ENCODE measurements at places on chromosomes 11 and 22.

GRCh38 chr22:21094911-21095772 lies 49.4 kb downstream of the LRRC74B start:
- H3K27ac ChIP-seq = no peak overlapping the region
- DNase-seq = peak; percentile 52
- H3K4me1 ChIP-seq = no peaks in the 10 kb centered on the region

DNA sequence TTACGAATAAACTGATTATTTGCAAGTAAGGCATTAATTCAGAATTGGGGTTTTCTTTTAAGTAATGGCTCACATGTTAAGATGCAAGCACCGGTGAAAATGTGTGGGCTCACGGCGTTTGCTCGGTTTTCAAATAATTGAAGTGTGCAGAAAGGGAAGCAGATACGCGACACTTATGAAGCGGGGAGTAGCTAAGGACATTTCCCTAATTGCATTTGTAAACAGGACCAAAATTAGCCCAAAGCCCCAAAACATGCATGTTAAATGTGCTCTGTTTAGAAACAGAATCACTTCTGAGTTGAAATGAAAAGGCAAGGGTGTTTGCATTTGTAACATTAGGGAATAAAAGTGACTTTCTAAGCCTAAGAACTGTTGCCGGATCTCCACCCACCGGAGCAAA lies 61.3 kb downstream of the ELFN2 start:
- no peak overlapping the region for H3K4me3 ChIP-seq
- no peak overlapping the region for H3K27ac ChIP-seq
- no peaks in the 10 kb centered on the region for H3K36me3 ChIP-seq
- DNase-seq = no peak
- H3K27me3 ChIP-seq = no peaks in the 10 kb centered on the region
- H3K4me1 ChIP-seq = peaks cover 13% of the 10 kb centered on the region

DNA sequence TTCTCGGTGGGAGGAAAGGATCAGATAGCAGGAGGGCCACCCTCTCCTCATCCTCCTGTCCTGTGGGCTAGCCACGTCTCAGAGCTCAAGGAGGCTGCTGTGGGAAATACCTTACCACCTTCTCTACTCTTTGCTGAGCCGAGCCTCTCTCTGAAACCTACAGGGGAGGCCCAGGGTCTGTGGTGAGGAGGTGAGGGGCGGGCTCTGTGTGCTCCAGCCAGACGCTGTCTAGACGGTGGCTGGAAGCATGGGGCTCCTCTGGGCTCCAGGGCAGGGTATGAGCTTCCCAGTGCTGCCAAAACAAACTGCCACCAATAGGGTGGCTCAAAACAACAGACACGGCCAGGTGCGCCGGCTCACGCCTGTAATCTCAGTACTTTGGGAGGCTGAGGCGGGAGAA lies 5.5 kb upstream of the TMPRSS6 start:
- no peak overlapping the region for H3K27ac ChIP-seq
- H3K4me1 ChIP-seq = no peaks in the 10 kb centered on the region
- H3K4me3 ChIP-seq = no peak overlapping the region
- no peaks in the 10 kb centered on the region for H3K36me3 ChIP-seq
- H3K27me3 ChIP-seq = no peaks in the 10 kb centered on the region

DNA sequence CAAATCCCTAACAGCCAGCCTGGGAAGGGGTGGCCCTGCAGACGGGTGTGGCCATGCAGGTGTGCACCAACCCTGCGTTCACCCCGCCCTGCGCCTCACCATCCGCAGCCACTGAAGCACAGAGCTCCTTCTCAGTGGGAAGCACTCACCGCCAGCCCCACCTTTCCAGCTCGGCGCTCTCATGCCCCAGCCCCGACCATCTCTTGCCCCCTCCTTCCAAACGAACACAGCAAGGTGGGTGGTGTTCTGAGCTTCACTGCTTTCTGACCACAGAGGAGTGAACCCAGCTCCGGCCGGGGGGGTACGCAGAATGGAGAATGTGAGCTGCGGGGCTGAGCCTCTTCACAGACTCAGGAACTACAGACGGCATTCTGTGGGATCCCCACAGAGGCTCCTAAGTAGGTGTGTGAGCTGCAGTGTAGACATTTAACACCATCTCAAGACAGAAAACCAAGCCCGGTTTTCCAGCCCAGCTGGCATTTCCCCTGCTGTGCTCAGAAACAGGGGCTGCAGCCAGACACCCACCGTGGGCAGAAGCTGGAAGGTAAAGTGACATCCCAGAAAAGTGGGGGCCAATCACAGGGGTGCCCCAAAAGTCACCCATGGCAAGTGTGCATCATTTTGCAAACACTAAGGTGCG lies 88.4 kb upstream of the RTL6 start:
- H3K27ac ChIP-seq = no peak overlapping the region
- DNase-seq = no peak
- no peak overlapping the region for H3K4me3 ChIP-seq
- H3K4me1 ChIP-seq = no peaks in the 10 kb centered on the region
- no peaks in the 10 kb centered on the region for H3K27me3 ChIP-seq
- H3K36me3 ChIP-seq = no peaks in the 10 kb centered on the region

- DNase-seq = peak; percentile 72
- no peak overlapping the region for H3K4me3 ChIP-seq
- no peak overlapping the region for H3K27ac ChIP-seq
- H3K4me1 ChIP-seq = no peaks in the 10 kb centered on the region
These were observed 69.4 kb downstream of the OSBP2 start for GRCh38 chr22:30763815-30764673.

- no peak overlapping the region for H3K4me3 ChIP-seq
- peaks cover 6% of the 10 kb centered on the region for H3K27me3 ChIP-seq
- H3K27ac ChIP-seq = no peak overlapping the region
These were observed 3.2 kb upstream of the FLI1 start for GRCh38 chr11:128690665-128691101.

DNA sequence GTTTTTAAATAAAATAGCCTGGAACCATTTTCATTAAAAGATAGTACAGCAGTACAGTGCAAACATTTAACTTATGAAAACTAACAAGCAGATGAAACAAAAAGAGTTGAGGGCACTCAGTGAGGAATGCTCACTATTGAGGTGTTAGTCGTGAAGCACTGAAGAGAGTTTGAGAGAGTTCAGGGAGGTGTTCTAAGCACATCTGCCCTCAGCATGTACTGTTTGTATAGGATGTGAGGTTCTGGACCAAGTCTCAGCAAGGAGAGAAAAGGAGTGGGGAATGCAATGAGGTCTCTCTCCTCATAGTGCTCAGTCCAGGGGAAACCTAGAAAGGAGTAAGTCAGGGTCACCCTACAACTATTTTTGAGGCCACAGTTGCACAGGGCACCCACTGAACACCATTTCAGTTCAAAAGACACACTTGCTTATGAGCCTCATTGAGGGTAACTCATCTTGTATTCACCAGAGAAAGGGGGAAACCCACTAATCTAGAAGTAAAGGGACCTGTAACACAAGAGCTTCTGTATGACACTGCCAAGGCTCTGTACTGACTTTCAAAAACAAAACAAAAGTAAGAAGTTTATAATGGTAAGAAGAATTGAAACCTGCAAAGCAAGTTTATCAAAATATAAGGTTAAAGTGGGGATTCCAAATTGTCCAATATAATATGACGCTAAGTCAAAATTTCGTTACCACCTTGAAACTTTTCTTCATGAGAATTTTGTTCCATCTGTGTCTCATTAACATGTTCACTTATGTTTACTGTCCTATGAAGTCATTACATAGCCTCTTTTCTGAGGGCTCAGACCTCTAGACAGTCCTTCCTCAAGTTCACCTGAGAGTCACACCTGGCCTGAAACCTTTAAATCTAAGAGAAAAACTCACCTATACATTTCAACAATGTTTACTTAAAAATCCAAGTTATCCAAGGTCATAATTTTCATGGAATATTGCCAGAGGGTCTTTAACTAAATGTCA lies 275.3 kb downstream of the ETS1 start:
- no peak overlapping the region for H3K27ac ChIP-seq
- H3K36me3 ChIP-seq = no peaks in the 10 kb centered on the region
- no peaks in the 10 kb centered on the region for H3K27me3 ChIP-seq
- H3K4me1 ChIP-seq = no peaks in the 10 kb centered on the region
- no peak overlapping the region for H3K4me3 ChIP-seq

GRCh38 chr22:32785321-32786026 lies 16.0 kb upstream of the TIMP3 start:
- DNase-seq = no peak
- H3K27ac ChIP-seq = peak overlapping the region; percentile 43
- H3K27me3 ChIP-seq = no peaks in the 10 kb centered on the region
- H3K4me3 ChIP-seq = no peak overlapping the region
- H3K36me3 ChIP-seq = no peaks in the 10 kb centered on the region

DNA sequence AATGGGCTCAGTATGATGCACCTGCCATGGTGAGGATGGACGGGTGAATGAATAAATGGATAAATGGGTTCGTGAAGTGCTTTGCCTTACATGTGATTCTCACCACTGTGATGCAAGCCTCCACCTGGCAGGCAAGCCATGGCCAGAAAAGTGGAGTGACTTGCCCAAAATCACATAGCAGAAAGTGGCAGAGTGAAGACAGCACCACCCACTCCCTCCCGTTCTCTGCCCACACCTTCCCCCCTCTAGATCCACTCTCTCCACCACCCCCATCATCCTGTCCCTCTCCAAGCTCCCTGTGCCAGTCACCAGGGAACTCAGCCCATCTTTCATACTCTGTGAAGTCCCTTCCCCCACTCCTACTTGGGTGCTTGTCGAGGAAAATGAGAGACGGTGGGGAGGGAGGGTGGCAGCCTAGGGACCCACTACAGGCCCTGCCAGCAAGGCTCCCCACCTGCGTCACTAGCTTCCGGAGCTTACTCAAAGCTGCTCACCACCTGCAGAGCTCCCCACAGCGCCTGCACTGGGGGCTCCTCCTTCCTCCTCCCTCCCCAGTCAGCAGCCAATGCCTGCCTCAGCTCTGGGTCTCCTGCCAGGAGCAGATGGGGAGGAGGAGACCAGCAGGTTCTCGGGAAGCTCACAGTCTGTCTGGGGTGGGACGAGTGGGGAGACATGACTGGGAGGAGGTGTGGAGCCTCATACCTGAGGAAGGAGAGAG lies 82.3 kb downstream of the PDE2A start:
- H3K27me3 ChIP-seq = peaks cover 50% of the 10 kb centered on the region
- DNase-seq = no peak
- H3K4me1 ChIP-seq = no peaks in the 10 kb centered on the region
- no peak overlapping the region for H3K27ac ChIP-seq
- no peaks in the 10 kb centered on the region for H3K36me3 ChIP-seq
- H3K4me3 ChIP-seq = no peak overlapping the region

- H3K27me3 ChIP-seq = no peaks in the 10 kb centered on the region
- H3K4me3 ChIP-seq = no peak overlapping the region
- no peak for DNase-seq
- H3K36me3 ChIP-seq = no peaks in the 10 kb centered on the region
These were observed 1642.2 kb downstream of the LRRC4C start for GRCh38 chr11:39817241-39817640.

DNA sequence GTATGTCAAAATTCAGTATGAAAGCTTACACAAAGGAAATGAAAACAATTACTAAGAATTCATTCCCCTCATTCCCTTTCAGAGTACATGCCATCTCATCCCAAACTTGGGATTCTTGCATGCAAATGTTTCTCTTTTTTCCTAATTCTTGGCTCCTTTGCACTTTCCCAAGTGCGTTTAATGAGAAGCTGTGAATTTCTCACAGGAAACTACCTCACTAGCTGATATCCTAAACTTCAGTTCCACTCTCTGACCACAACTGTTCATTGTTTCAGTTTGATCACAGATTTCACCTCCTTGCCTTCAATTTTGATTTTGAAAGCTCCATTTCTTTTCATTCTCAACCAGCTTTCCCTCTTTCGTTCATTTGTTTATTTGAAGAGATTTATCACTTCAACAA lies 5.9 kb upstream of the ARL14EP start:
- H3K4me3 ChIP-seq = no peak overlapping the region
- 0 out of 2 replicates have a peak, but pooled peaks cover 2% of the 10 kb centered on the region for H3K4me1 ChIP-seq
- no peak for DNase-seq
- no peaks in the 10 kb centered on the region for H3K36me3 ChIP-seq
- H3K27me3 ChIP-seq = no peaks in the 10 kb centered on the region
- H3K27ac ChIP-seq = no peak overlapping the region

GRCh38 chr11:82680252-82680651 lies 53.4 kb downstream of the FAM181B start:
- no peaks in the 10 kb centered on the region for H3K4me1 ChIP-seq
- no peak for DNase-seq
- no peak overlapping the region for H3K4me3 ChIP-seq
- H3K27me3 ChIP-seq = no peaks in the 10 kb centered on the region
- no peak overlapping the region for H3K27ac ChIP-seq
- H3K36me3 ChIP-seq = no peaks in the 10 kb centered on the region

- no peak overlapping the region for H3K27ac ChIP-seq
- no peaks in the 10 kb centered on the region for H3K36me3 ChIP-seq
- DNase-seq = no peak
- no peaks in the 10 kb centered on the region for H3K4me1 ChIP-seq
- no peaks in the 10 kb centered on the region for H3K27me3 ChIP-seq
These were observed 306.7 kb downstream of the SOX6 start for GRCh38 chr11:16049611-16050010.

DNA sequence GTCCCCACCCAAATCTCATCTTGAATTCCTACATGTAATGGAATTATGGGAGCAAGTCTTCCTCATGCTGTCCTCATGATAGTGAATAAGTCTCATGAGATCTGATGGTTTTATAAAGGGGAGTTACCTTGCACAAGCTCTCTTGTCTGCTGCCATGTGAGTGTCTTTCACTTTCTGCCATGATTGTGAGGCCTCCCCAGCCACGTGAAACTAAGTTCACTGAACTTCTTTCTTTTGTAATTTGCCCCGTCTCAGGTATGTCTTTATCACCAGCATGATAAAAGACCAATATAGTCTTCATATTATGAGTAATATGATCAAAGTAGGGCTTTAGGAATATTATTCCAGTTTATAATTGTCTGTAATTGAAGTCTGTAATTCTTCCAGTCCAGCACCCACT lies 86.3 kb upstream of the ANO5 start:
- no peak overlapping the region for H3K4me3 ChIP-seq
- no peaks in the 10 kb centered on the region for H3K4me1 ChIP-seq
- no peak overlapping the region for H3K27ac ChIP-seq
- no peaks in the 10 kb centered on the region for H3K36me3 ChIP-seq
- H3K27me3 ChIP-seq = no peaks in the 10 kb centered on the region
- DNase-seq = no peak

DNA sequence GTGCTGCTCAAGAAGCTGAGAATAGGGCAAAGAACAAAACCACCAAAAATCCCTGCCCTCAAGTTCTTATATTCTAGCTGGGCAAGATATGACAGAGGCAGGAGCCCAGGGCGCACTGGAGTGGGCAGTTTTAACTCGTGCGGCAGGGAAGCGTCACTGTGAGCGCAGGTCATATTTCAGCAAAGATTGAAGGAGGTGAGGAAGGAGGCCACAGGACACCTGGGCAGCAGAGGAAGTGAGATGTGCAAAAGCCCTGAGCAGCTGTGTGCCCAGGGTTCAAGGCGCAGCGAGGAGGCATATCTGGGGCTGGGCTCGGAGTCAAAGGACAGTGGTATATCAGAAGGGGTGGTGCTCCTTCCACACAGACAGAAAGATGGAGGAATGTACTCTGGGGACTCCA lies 13.5 kb downstream of the KCNC1 start:
- H3K27ac ChIP-seq = no peak overlapping the region
- H3K36me3 ChIP-seq = no peaks in the 10 kb centered on the region
- H3K4me1 ChIP-seq = no peaks in the 10 kb centered on the region
- no peaks in the 10 kb centered on the region for H3K27me3 ChIP-seq
- H3K4me3 ChIP-seq = no peak overlapping the region

GRCh38 chr11:122847466-122847865 lies 9.2 kb downstream of the CRTAM start:
- H3K36me3 ChIP-seq = no peaks in the 10 kb centered on the region
- H3K4me3 ChIP-seq = no peak overlapping the region
- no peaks in the 10 kb centered on the region for H3K27me3 ChIP-seq
- H3K27ac ChIP-seq = no peak overlapping the region
- no peak for DNase-seq
- H3K4me1 ChIP-seq = no peaks in the 10 kb centered on the region

- H3K36me3 ChIP-seq = no peaks in the 10 kb centered on the region
- no peaks in the 10 kb centered on the region for H3K4me1 ChIP-seq
- H3K4me3 ChIP-seq = no peak overlapping the region
- H3K27ac ChIP-seq = no peak overlapping the region
- H3K27me3 ChIP-seq = no peaks in the 10 kb centered on the region
- DNase-seq = no peak
These were observed 32.3 kb downstream of the CCDC34 start for GRCh38 chr11:27330633-27331270.

All from SK-N-SH (cell line).